T-helper 2 cell treated with Interferon-gamma antibody and Interleukin-4, amounts not matched to agents 100 ng/mL and 5 ng/mL, for 36 hours (primary cell): ENCODE measurements at places on chromosomes 3 and 15. TPM values are rescaled to one million over a fixed set of nuclear protein-coding genes. Genes with fewer than 3 reads are reported as not detected.

The CDHR4 gene
- total RNA-seq: not detected in 2 replicates

The BOC gene
- total RNA-seq: 0.05 and 0.27 TPM in 2 replicates

The EPHA6 gene
- 0.07 TPM in 1 of 2 replicates, not detected in the other for total RNA-seq

The CLDN11 gene
- total RNA-seq: not detected in 2 replicates
